T-helper 17 cell (primary cell): ENCODE measurements at places on chromosomes 13 and 19.

DNA sequence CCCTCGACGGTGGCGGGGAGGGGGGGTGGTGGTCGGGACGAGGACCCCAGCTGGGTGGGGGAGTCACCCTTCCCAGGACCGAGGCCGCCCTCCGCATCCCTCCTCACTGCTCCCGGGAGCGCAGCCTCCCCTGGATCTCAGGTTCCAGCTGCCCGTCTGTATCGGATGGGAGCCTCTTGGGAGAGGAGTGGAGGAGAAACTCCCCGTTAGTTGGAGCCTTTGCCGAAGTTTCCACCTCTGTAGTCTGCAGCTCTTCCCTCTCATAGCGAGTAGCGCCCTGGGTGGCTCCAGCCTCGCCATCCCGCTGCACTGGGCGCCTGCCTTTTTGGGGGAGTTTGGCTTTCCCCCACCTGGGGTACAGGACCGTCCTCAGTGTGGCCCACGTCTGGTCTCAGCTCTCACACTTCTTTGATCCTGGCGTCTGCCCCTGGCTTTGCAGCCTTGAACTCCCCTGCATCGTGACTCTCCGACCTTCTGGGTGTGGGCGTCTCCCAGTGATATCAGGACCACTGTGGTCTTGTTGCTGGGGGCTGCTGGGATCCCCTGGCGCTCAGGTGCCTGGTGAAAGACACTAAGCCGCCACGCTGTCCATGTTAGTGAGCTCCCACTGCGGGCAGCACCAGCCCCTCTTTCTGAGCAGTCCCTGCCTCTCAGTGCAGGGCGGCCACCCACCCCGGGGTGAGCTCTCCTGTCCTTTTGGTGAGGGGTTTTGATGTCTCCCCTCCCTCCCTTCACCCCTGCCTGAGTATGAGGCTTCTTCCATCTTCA, 1.1 kb downstream of the CNOT3 start:
- no peak for DNase-seq
- H3K27me3 ChIP-seq, result no peaks in the 10 kb centered on the region
- peaks cover 3% of the 10 kb centered on the region for H3K36me3 ChIP-seq
- peaks cover 35% of the 10 kb centered on the region for H3K4me1 ChIP-seq

- no peaks in the 10 kb centered on the region for H3K36me3 ChIP-seq
- peaks cover 4% of the 10 kb centered on the region for H3K27me3 ChIP-seq
- DNase-seq, result no peak
- H3K4me3 ChIP-seq, result no peak overlapping the region
These were observed 24.1 kb downstream of the MCF2L start for GRCh38 chr13:112992931-112993680.

DNA sequence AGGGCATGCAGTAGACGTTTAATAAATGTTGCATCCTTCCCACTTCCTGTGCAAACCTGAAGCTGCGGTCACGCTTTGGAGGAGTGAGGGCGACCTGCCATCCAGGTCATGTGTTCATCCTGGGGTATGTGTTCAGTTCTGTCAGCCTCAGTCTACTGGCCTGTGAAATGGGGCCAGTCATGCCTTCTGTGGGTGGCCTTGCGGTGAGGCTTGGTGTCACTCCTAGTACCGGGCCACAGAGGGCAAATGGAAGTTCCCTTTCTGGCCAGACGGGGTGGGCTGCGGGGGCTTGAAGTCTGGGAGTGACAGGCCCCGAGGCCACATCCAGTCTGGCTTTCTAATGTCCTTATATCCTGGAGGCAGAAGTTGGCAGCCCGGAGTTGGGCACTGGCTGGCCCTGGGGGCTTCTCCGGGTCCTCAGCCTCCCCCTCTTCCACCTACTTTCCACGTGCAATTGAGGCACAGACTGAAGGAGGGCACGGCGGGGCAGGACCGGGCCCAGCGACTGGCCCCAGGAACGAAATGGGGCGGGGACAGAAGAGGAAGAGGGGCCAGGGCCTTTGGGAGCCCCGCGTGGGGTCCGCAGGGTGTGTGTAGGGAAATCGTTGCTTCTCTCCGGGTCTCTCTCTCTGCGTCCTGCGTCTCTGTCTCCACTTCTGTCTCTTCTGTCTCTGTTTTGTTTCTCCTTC, 11.1 kb downstream of the PDE4A start:
- H3K36me3 ChIP-seq, result peaks cover 2% of the 10 kb centered on the region
- peaks cover 45% of the 10 kb centered on the region for H3K4me1 ChIP-seq
- H3K27ac ChIP-seq, result peak overlapping the region; percentile 91

DNA sequence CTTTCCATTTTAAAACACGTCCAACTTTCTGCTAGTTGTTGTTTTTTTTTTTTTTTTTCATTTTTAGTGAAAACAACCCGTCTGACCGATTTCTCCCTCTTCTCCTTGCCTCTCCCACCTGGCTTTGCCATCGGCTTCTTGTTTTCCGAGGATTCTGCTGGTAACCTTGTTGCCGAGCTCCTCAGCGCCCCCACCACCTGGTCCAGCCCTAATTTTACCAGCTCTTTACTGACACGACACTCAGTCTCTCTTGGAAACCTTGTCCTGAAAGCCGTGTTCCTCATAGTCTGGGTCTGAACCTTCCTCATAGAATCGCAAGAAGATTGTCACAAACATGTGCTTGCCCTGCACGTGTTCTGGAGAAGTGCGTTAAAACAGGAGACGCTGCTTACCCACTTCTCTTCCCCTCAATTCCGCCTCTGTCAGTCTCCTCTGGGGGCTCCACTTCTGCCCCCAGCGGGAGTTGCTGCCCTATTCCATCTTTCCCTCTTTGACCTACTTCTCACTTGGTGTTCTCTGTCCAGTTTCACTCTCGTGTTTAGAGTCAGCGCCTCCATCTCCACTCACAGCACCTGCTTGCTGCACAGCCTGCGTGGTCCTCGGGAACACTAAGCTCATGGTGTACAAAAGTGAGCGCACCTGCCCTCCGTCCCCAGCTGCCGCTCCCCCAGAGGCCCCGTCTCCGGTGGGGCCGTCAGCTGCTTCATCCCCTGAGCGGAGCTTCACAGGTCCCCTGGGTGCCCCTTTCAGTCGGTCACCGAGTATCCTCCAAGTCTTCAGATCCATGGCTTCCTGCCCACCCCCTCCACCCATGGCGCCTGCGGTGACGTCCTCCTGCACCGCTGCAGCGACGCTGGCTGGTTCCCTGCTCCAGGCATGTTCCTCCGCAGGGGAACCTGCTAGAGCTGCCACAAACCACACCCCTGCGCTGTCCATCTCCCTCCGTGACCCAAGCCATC, 65.1 kb downstream of the TM9SF2 start:
- H3K36me3 ChIP-seq, result no peaks in the 10 kb centered on the region
- H3K27ac ChIP-seq, result peak overlapping the region; percentile 86
- DNase-seq, result no peak

DNA sequence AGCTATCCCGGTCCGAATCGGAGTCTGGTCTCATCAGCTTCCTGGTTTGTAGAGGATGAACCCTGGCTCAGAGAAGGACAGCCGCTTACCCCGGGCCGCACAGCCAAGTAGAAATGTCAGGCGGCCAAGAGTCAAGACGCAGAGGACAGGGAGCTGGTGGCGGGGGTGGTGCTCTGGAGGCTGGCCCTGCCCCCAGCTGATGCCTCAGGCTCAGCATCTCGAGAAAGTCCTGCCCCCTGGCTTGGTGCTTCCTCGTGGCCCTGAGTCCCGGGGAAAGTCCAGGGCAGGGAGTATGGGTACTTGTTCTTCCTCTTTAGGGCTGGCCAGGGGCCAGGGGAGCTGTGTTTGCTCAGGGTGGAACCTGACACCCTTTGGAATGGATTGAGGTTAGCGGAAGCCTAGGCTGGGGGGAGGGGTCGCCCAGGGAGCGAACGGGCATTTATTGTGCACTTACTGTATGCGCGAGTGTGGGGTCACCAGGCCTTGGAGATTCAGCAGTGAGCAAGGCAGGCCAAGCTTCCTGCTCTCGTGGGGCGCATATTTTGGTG, 2.2 kb downstream of the TJP3 start:
- no peaks in the 10 kb centered on the region for H3K36me3 ChIP-seq
- no peak overlapping the region for H3K27ac ChIP-seq
- peaks cover 9% of the 10 kb centered on the region for H3K4me1 ChIP-seq

- H3K27me3 ChIP-seq, result no peaks in the 10 kb centered on the region
- no peak overlapping the region for H3K4me3 ChIP-seq
- H3K4me1 ChIP-seq, result peaks cover 16% of the 10 kb centered on the region
- DNase-seq, result no peak
- no peaks in the 10 kb centered on the region for H3K36me3 ChIP-seq
These were observed 179.2 kb downstream of the SHISA2 start for GRCh38 chr13:25872481-25873241.

DNA sequence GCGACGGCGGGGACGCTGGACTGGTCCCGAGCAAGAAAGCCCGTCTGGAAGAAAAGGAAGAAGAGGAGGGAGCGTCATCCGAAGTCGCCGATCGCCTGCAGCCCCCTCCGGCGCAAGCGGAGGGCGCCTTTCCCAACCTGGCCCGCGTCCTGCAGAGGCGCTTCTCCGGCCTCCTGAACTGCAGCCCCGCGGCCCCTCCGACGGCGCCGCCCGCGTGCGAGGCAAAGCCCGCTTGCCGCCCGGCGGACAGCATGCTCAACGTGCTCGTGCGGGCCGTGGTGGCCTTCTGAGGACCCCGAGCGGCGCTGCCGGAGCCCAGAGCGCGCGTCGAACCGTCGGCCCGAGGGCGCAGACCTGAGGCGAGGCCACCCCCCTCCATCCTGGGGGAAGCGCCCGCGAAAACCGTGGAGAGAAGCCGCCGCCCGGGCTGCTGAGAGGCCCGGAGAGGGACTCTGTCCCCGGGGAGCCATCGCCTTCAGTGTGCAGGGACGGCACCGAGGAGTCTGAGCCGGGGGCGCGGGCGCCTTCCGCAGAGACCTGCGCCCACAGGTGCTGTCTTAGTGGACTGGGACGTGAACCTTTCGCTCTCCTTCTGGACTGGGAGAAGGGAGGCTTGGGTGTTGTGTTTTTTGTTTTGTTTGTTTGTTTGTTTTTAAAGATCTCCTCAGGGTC, 3.5 kb downstream of the IER2 start:
- no peaks in the 10 kb centered on the region for H3K27me3 ChIP-seq
- H3K4me3 ChIP-seq, result peak overlapping the region; percentile 93
- DNase-seq, result no peak
- peaks cover 8% of the 10 kb centered on the region for H3K36me3 ChIP-seq
- H3K4me1 ChIP-seq, result peaks cover 60% of the 10 kb centered on the region

DNA sequence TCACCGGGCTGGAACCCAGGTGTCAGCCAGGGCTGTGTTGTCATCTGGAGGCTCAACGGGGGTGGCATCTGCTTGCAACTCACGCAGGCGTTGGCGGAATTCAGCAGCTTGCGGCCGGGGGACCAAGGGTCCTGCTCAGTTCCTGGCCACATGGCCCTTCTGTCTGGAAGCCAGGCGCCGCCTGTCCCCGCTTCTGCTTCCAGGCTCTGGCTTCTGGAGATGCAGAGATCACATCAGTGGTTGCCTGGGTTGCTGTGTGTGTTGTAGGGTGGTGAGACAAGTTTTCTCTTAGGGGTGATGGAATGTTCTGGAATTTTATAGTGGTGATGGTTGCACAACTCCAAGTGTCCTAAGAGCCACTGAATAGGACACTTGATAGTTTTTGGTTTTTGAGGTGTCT, 5.0 kb downstream of the ADAT3 start:
- H3K4me3 ChIP-seq, result no peak overlapping the region
- DNase-seq, result no peak
- no peaks in the 10 kb centered on the region for H3K27me3 ChIP-seq
- no peaks in the 10 kb centered on the region for H3K36me3 ChIP-seq
- H3K4me1 ChIP-seq, result peaks cover 8% of the 10 kb centered on the region

- H3K27me3 ChIP-seq, result peaks cover 7% of the 10 kb centered on the region
- H3K4me1 ChIP-seq, result peaks cover 9% of the 10 kb centered on the region
- no peak for DNase-seq
- no peak overlapping the region for H3K27ac ChIP-seq
- H3K4me3 ChIP-seq, result no peak overlapping the region
These were observed 54.6 kb upstream of the URI1 start for GRCh38 chr19:29887442-29887855.

DNA sequence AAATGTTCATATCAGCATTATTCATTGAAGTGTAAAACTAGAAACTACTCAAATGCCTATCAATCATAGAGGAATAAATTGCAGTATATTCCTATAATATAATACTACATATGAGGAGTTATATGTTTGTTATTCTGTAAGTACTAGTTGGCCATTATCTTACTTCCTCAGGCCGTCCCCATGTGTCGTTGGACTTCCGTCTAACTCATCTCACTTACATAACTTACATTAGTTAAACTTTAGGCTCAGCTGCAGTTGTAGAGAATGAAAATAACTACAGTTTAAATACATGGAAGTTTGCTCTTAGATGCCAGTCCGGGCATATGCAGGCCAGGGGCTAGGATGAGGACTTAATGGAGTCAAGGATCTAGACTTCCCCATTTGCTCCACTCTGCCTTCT, 8.6 kb upstream of the EPSTI1 start:
- H3K4me1 ChIP-seq, result no peaks in the 10 kb centered on the region
- peaks cover 8% of the 10 kb centered on the region for H3K36me3 ChIP-seq
- no peak for DNase-seq
- H3K27ac ChIP-seq, result no peak overlapping the region
- H3K4me3 ChIP-seq, result no peak overlapping the region

DNA sequence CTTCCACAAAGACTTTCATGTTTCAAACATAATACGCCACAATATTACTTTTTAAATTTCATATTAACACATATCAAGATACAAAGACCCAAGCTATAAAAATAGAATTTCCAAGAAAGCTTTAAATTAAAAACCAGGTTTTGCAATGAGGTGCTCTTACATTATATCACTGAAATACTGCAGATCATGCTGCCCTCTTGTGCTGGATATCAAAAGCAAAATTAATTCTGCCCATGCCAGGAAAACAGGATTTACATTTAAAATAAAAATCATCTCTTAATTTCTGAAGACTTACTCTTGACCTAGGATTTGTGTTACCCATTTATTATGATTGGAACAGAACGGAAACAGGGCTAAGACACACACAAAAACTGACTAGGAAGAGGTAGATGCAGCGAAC, 145.0 kb downstream of the ABCC4 start:
- H3K4me3 ChIP-seq, result no peak overlapping the region
- H3K27me3 ChIP-seq, result no peaks in the 10 kb centered on the region
- H3K27ac ChIP-seq, result no peak overlapping the region
- H3K4me1 ChIP-seq, result peaks cover 4% of the 10 kb centered on the region

GRCh38 chr13:56907766-56908165, 233.0 kb upstream of the PRR20A start:
- H3K4me3 ChIP-seq, result no peak overlapping the region
- no peak for DNase-seq
- H3K4me1 ChIP-seq, result no peaks in the 10 kb centered on the region
- no peak overlapping the region for H3K27ac ChIP-seq
- H3K27me3 ChIP-seq, result no peaks in the 10 kb centered on the region
- H3K36me3 ChIP-seq, result no peaks in the 10 kb centered on the region

GRCh38 chr13:111422348-111422747, 101.9 kb downstream of the TEX29 start:
- H3K4me1 ChIP-seq, result no peaks in the 10 kb centered on the region
- H3K27ac ChIP-seq, result no peak overlapping the region
- H3K27me3 ChIP-seq, result peaks cover 58% of the 10 kb centered on the region
- no peak overlapping the region for H3K4me3 ChIP-seq

- H3K27ac ChIP-seq, result no peak overlapping the region
- DNase-seq, result no peak
- H3K36me3 ChIP-seq, result no peaks in the 10 kb centered on the region
- peaks cover 2% of the 10 kb centered on the region for H3K4me1 ChIP-seq
These were observed 155.3 kb upstream of the ZNF507 start for GRCh38 chr19:32189956-32190706.

- peak overlapping the region; percentile 57 for H3K4me3 ChIP-seq
- no peaks in the 10 kb centered on the region for H3K4me1 ChIP-seq
- H3K27me3 ChIP-seq, result no peaks in the 10 kb centered on the region
- DNase-seq, result no peak
- H3K27ac ChIP-seq, result no peak overlapping the region
- peaks cover 7% of the 10 kb centered on the region for H3K36me3 ChIP-seq
These were observed 60.1 kb upstream of the F7 start for GRCh38 chr13:113045251-113046127.
